ENCODE measurements at places on chromosomes 4 and X. TPM values are rescaled to one million over a fixed set of nuclear protein-coding genes. Genes with fewer than 3 reads are reported as not detected.

GRCh38 chr4:10153161-10153560 lies 36.6 kb upstream of the WDR1 start:
- DNase-seq, result no peak

GRCh38 chr4:83109480-83110222 lies 4.9 kb downstream of the PLAC8 start:
- DNase-seq, result no peak

DNA sequence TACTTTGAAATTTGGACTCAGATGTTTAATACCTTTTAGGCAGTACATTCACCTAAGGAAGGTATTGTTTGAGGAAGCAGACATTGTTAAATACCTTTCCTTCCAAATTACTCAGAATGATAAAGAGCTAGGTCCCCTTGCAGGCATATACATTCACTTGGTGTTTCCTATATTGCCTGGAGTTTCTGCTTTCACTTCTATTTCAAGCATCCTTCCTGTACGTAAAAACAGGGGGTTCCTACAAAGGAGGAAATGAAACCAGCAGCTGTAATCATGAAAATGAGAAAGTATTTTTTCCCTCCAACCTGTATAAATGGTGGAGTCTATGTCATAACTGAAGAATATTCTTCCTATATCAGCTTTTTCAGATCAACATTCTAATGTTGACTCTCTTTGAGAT lies 90.4 kb upstream of the RASGEF1B start:
- no peak for DNase-seq

DNA sequence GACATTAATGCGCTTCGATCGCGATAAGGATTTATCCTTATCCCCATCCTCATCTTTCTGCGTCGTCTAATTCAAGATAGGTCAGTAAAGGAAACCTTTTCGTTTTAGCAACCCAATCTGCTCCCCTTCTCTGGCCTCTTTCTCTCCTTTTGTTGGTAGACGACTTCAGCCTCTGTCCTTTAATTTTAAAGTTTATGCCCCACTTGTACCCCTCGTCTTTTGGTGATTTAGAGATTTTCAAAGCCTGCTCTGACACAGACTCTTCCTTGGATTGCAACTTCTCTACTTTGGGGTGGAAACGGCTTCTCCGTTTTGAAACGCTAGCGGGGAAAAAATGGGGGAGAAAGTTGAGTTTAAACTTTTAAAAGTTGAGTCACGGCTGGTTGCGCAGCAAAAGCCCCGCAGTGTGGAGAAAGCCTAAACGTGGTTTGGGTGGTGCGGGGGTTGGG lies 528 bp upstream of the FGF2 start:
- DNase-seq, result no peak

DNA sequence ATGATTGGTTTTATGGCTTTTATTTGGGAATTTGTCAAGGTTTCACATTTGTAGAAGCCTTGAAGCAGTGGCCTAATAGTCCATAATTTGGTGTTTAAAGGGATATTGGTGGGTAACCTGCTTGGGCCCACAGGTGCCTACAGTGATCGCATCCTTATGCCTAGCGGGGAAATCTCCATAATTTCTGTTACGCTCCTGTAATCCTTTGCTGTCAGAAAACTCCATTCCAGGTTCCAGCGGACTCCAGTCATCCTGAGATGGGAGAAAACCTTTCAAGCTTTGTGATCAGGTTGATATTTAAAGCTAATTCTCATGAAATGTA lies 257.0 kb upstream of the JADE1 start:
- no peak for DNase-seq

- DNase-seq, result no peak
Measured at GRCh38 chrX:118865231-118865630, 41.6 kb downstream of the ZCCHC12 start.

DNA sequence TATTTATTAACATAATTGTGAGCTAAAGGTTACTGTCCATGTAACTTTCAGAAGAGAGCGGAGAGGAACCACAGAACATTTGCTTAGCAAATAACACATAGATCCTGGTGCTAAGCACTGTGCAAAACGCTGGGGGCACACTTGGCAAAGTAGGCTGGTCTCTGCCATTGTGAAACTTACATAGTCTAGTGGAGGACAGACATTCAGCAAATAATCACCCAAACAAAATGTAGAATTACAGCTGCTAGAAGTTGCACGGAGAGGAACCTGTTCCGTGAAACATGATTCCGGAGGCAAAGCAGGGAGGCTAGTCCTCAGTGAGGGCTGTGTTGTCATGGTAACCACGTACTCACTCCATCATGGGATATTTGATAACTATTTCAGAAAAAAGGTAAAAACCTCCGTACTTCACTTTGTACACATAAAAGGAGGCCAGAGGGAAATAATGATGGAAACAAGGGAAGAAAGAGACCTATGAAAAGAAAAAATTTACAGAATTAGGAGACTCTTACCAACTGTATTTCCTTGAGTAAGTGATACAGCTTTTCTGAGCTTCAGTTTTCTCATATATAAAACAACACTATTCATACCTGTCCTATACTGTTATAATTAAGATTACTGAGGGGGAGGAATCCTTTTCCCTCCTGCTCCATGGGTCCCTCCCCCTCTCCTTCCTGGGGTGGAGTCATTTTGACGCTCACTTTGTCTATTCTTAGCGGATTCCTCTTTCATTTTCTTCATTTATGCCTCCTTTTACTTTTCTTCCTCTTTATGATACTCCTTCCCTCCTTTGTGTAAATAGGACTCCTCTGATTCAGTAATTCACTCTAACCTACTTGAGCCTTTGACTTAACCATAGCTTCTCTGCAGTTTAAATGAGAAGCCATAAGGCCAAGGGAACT lies 825 bp upstream of the RASGEF1B start:
- no peak for DNase-seq

GRCh38 chr4:69096111-69096656 lies at the start of gene UGT2B7:
UGT2B7 (plus strand) TSS chr4:69096474; CDS start chr4:69096521, 47 bp downstream.
- no peak for DNase-seq

DNA sequence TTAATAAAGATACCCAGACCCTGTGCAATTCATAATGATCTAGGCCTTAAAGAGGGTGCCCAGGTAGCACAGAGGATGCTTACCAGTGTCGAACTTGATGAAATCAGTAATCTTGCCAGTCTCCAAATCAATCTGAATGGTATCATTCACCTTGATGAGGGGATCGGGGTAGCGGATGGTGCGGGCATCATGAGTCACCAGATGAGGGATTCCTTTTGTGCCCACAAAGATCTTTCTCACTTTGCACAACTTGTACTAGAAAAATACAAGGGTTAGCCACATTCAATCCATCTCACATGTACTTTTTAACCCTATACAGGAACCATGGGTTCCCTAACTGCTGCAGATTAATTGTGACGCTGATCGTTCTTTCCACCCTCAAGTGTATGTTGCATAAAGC lies 3.3 kb downstream of the RPS4X start:
- DNase-seq, result no peak

GALNT7 gene
- 19.0 TPM for total RNA-seq

PARM1 gene
- 14.4 TPM for total RNA-seq

RS1 gene
- not detected for total RNA-seq

All from ovary (tissue), 10 donors.